ENCODE measurements at places on chromosomes 4 and X. TPM values are rescaled to one million over a fixed set of nuclear protein-coding genes. Genes with fewer than 3 reads are reported as not detected.

Gene PSAPL1
- total RNA-seq = not detected

Gene GLRA2
- total RNA-seq = not detected

Gene SPANXA2
- total RNA-seq = not detected

Gene TEX13B
- not detected for total RNA-seq

Gene PCGF3
- 31.5 TPM for total RNA-seq

Gene UGT8
- 0.22 TPM for total RNA-seq

Gene CLDN22
- not detected for total RNA-seq

Gene PNMA6A
- total RNA-seq = 0.49 TPM

Gene NKX3-2
- total RNA-seq = not detected

Gene HERC3
- 32.3 TPM for total RNA-seq

Gene PNCK
- 1.2 TPM for total RNA-seq

Gene SLC26A1
- total RNA-seq = not detected

Gene PRDM8
- total RNA-seq = 3.3 TPM

GRCh38 chr4:150411520-150411919 lies 170.4 kb upstream of the MAB21L2 start:
- H3K27ac ChIP-seq = no peak overlapping the region
- no peaks in the 10 kb centered on the region for H3K4me1 ChIP-seq
- H3K4me3 ChIP-seq = no peak overlapping the region

DNA sequence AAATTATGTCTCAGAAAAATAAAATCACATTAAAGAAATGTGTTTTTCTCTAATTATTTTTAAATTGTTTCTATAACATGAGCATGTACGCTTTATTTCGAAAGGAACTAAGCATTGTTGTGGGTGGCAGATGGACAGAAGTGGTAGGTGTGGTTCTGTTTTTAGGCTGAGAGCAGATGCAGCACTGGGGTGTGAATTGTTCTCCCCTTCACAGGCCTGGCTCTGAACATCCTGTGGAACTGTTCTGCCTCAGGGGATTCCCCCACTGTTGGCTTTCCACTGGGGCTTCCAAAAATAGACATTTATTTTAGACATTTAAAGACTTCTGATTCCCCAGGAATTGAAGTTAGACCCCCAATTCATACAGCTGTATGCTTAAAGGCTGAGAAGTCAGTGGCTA lies 41.9 kb upstream of the PDHA2 start:
- DNase-seq = no peak
- H3K27ac ChIP-seq = no peak overlapping the region
- H3K36me3 ChIP-seq = no peaks in the 10 kb centered on the region
- no peaks in the 10 kb centered on the region for H3K4me1 ChIP-seq
- H3K27me3 ChIP-seq = no peaks in the 10 kb centered on the region

- H3K27me3 ChIP-seq = no peaks in the 10 kb centered on the region
- no peak overlapping the region for H3K4me3 ChIP-seq
- no peaks in the 10 kb centered on the region for H3K4me1 ChIP-seq
- no peaks in the 10 kb centered on the region for H3K36me3 ChIP-seq
Measured at GRCh38 chr4:8766610-8767009, 105.0 kb downstream of the HMX1 start.

GRCh38 chr4:27327421-27328181 lies 467.0 kb downstream of the STIM2 start:
- DNase-seq = no peak
- no peak overlapping the region for H3K4me3 ChIP-seq
- H3K27me3 ChIP-seq = no peaks in the 10 kb centered on the region
- no peaks in the 10 kb centered on the region for H3K36me3 ChIP-seq

DNA sequence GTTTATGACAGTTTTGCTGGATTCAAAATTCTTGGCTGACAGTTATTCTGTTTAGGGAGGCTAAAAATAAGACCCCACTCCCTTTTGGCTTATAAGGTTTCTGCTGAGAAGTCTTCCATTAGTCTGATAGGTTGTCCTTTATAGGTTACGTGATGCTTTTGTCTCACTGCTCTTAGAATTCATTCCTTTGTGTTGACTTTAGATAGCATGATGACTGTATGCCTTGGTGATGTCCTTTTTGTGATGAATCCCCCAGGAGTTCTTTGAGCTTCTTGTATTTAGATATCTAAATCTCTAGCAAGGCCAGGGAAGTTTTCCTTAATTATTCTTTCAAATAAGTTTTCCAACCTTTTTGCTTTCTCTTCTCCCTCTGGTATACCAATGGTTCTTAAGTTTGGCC lies 36.4 kb downstream of the DCLK2 start:
- no peak overlapping the region for H3K27ac ChIP-seq
- H3K4me3 ChIP-seq = no peak overlapping the region
- H3K27me3 ChIP-seq = peaks cover 15% of the 10 kb centered on the region
- no peaks in the 10 kb centered on the region for H3K4me1 ChIP-seq

GRCh38 chr4:14117575-14118238 lies 490.2 kb upstream of the BOD1L1 start:
- no peaks in the 10 kb centered on the region for H3K36me3 ChIP-seq
- H3K4me3 ChIP-seq = no peak overlapping the region
- H3K27ac ChIP-seq = no peak overlapping the region
- DNase-seq = no peak

DNA sequence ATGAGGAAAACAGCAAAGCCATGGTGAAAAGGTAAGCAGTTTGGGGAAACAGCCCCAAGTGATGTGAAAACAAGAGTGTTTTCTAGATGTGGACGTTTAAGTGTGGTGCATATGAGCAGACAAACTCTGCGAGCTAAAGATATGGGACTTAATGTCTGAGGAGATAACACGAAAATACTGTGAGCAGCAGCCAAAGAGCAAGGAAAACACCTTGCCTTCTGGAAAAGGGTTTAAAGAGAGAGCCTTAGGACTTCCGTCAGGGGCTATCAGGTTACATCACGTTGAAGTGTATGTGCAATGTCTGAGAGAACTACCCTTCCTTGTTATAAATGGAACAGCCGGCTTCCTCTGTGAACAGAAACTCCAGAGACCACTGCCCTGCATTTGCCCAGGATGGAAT lies 54.2 kb downstream of the LEF1 start:
- H3K36me3 ChIP-seq = no peaks in the 10 kb centered on the region
- DNase-seq = no peak
- no peaks in the 10 kb centered on the region for H3K27me3 ChIP-seq
- peaks cover 100% of the 10 kb centered on the region for H3K4me1 ChIP-seq
- peak overlapping the region; percentile 68 for H3K27ac ChIP-seq

DNA sequence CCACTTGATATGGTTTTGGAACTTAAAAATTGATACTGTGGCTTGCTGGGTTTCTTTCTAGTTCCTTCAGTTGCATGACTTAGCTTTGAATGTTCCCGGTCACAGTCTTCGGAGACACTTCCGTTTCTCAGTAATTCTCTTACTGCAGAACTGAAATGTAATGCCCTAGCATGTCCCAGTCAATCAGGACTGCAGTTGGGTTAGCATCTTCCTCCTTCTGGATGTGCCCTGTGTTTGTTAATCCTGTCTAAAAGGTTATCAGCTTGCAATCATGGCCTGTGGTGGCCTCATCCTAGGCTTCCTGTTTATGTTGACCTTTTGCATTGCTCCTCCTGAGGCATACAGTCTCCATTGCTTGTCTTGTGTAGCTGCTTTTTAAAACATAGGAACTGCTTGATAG lies 275.9 kb downstream of the ARHGAP10 start:
- H3K4me1 ChIP-seq = peaks cover 11% of the 10 kb centered on the region
- DNase-seq = no peak
- no peaks in the 10 kb centered on the region for H3K27me3 ChIP-seq
- H3K4me3 ChIP-seq = no peak overlapping the region
- H3K36me3 ChIP-seq = peaks cover 5% of the 10 kb centered on the region

GRCh38 chrX:136574548-136574947 lies 42.5 kb downstream of the VGLL1 start:
- no peak overlapping the region for H3K4me3 ChIP-seq
- H3K27ac ChIP-seq = no peak overlapping the region
- H3K36me3 ChIP-seq = no peaks in the 10 kb centered on the region
- DNase-seq = no peak
- H3K27me3 ChIP-seq = peaks cover 13% of the 10 kb centered on the region
- peaks cover 40% of the 10 kb centered on the region for H3K4me1 ChIP-seq

DNA sequence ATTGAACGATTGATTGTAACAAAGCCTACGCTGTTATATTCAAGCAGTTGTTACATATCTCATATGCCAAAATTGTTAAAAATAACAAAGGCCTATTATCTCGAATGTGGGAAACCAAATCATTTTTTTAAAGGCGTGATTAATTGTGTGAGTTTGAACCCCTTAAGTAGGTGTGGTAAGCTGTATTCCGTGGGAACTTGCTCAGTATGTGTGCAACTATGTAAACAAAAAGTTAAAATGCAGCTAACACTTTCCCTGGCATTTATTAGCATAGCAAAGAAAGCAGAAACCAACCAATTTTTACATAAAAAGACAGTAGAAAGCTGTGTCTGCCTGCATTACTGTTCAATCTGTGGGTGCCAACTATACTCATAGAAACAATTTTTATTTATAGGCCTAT lies 166.0 kb upstream of the HAND2 start:
- H3K27ac ChIP-seq = no peak overlapping the region
- H3K36me3 ChIP-seq = no peaks in the 10 kb centered on the region
- no peak for DNase-seq
- H3K4me1 ChIP-seq = no peaks in the 10 kb centered on the region
- H3K27me3 ChIP-seq = no peaks in the 10 kb centered on the region

- H3K27ac ChIP-seq = no peak overlapping the region
- peaks cover 34% of the 10 kb centered on the region for H3K4me1 ChIP-seq
- no peaks in the 10 kb centered on the region for H3K27me3 ChIP-seq
Measured at GRCh38 chr4:82865592-82865991, 25.4 kb downstream of the SEC31A start.

DNA sequence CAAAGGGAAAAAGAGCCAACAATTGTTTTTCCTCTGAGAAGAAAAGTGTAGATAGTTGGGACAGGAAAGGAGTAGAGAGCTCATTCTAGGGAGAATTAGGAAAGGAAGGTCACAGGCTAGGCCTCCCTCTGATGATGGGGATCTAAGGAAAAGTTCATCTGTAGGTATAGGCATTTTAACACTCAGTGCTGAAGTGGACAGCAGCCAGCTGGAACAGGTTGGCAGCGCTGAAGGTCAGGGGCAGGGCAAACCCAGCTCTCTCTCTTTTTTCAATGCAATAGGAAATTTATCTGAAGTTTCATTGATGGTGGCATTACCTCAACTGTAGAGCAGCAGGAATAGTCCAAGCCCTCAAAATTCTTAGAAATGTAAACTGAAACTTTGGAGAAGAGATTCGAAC lies 98.5 kb upstream of the ETNPPL start:
- H3K36me3 ChIP-seq = no peaks in the 10 kb centered on the region
- H3K4me3 ChIP-seq = no peak overlapping the region
- no peaks in the 10 kb centered on the region for H3K4me1 ChIP-seq
- no peaks in the 10 kb centered on the region for H3K27me3 ChIP-seq

GRCh38 chrX:129188231-129188630 lies 335.1 kb downstream of the SMARCA1 start:
- no peaks in the 10 kb centered on the region for H3K4me1 ChIP-seq
- H3K4me3 ChIP-seq = no peak overlapping the region
- no peak for DNase-seq
- H3K36me3 ChIP-seq = no peaks in the 10 kb centered on the region
- H3K27me3 ChIP-seq = no peaks in the 10 kb centered on the region
- H3K27ac ChIP-seq = no peak overlapping the region

DNA sequence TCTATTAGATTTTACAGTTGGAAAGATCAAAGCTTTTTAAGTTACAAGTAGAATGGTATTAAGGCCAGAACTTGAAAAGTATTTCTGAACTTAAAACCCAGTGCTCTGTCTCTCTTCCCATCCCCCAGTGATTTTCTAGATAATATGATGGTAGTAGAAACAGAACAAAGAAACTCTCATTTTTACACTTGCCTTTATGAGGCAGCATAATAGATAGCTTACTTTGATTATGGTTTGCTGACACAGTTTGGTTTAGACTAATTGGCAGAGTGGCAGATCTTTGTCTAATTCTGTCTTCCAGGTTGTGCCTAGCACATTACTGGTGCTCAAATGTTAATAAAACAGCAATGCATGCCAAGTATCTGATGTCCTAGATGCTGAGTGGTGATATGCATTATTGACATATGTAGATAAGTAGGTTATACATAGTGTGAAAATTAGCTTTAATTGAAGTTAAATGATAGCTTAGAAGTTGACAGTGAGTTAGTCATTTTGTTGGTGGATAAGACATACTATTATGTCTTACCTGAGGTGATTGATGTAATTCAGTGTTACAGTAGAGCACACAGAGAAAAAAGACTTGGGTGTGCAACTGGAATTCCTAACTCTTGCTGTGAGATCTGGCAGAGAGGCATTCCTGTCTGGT lies 4.3 kb upstream of the RAPGEF2 start:
- DNase-seq = no peak
- no peak overlapping the region for H3K27ac ChIP-seq

- no peak overlapping the region for H3K4me3 ChIP-seq
- DNase-seq = no peak
- H3K4me1 ChIP-seq = no peaks in the 10 kb centered on the region
- H3K36me3 ChIP-seq = no peaks in the 10 kb centered on the region
Measured at GRCh38 chr4:128583753-128584712, 225.5 kb upstream of the JADE1 start.

- peaks cover 4% of the 10 kb centered on the region for H3K27me3 ChIP-seq
- peaks cover 6% of the 10 kb centered on the region for H3K4me1 ChIP-seq
- no peak overlapping the region for H3K4me3 ChIP-seq
- no peaks in the 10 kb centered on the region for H3K36me3 ChIP-seq
Measured at GRCh38 chrX:16335181-16335580, 167.9 kb downstream of the MAGEB17 start.

GRCh38 chr4:62135565-62136156 lies 935.5 kb downstream of the ADGRL3 start:
- H3K36me3 ChIP-seq = no peaks in the 10 kb centered on the region
- H3K4me1 ChIP-seq = no peaks in the 10 kb centered on the region
- DNase-seq = no peak
- H3K27me3 ChIP-seq = no peaks in the 10 kb centered on the region
- no peak overlapping the region for H3K27ac ChIP-seq

GRCh38 chr4:130238121-130238520 lies 1142.2 kb downstream of the C4orf33 start:
- H3K4me3 ChIP-seq = no peak overlapping the region
- H3K27ac ChIP-seq = no peak overlapping the region
- no peak for DNase-seq
- no peaks in the 10 kb centered on the region for H3K36me3 ChIP-seq
- no peaks in the 10 kb centered on the region for H3K27me3 ChIP-seq

DNA sequence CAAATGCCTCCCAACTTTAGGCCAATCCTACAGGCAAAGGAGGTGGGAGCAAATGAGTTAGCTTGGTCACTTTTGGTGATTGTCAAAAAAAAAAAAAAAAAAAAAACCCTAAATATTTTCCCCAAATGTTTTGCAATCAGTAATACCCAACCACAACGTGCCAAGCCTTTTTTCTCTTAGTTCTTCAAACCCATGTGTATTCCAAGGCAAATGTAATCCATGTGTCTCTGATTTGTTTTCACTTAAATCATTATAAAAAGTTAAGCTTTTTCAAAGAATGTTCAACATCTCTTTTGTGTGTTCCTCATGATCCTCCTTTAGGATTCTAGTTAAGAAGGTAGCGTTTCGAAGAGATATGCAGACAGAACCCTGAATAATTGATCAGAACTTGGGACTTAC lies 328.4 kb downstream of the PAPSS1 start:
- no peaks in the 10 kb centered on the region for H3K36me3 ChIP-seq
- DNase-seq = no peak
- H3K4me3 ChIP-seq = no peak overlapping the region
- H3K4me1 ChIP-seq = no peaks in the 10 kb centered on the region

- no peaks in the 10 kb centered on the region for H3K36me3 ChIP-seq
- no peak overlapping the region for H3K4me3 ChIP-seq
- H3K27ac ChIP-seq = no peak overlapping the region
- H3K4me1 ChIP-seq = no peaks in the 10 kb centered on the region
Measured at GRCh38 chrX:117645639-117646038, 471.0 kb downstream of the KLHL13 start.

GRCh38 chr4:113057891-113058290 lies 8.4 kb downstream of the ANK2 start:
- no peaks in the 10 kb centered on the region for H3K4me1 ChIP-seq
- H3K27me3 ChIP-seq = no peaks in the 10 kb centered on the region
- DNase-seq = no peak
- no peak overlapping the region for H3K4me3 ChIP-seq
- no peak overlapping the region for H3K27ac ChIP-seq
